ENCODE measurements at places on chromosomes 13 and 19.

DNA sequence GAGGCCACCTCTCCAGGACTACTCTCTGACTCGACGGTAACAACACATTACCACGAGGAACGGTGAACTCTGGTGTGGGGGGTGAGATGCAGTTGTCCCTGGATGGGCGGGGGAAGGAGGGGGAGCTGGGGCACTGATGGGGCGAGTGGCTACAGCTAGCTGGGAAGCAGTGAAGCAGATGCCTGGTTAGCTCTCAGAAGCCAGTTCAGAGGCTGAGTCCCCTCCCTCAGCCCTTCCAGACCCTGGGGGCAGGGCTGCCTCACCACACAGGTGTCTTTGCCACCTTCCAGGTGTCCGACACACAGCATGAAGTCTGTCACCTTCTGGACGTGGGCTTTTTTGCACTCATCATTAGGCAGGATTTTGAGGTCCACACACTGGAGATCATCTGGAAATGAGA lies 4.0 kb downstream of the KLK1 start:
- DNase-seq: no peak

DNA sequence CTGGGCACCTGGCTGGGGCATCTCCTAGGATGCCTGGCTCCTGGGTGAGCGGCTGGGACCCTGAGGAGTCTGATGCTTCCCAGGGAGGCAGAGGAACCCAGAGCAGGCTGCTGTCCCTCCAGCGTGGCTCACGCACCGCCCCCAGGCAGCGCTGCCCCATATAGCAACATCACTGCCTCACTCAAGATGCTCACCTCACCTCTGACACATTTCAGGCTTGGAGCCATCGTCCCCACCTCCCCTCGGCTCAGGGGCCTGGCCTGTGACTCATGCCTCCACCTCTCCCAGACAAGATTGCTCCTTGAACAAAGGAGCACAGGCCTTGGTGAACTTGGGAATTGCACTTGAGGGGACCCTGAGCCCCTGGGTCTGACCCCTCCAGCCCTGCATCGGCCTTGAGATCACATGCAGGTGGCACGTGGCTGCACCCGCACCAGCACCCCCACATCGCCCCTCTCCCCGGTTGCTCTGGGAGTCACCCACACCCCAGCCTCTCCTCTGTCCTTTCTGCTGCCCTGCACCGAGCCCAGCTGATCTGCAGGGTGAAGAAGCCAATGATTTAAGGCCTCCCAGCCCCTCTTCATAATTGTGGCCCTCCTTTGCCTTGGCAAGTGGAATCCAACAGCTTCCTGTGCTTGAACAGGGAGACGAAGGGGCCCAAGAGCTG lies 11.2 kb downstream of the CEBPA start:
- DNase-seq: no peak

GRCh38 chr13:76803831-76804230 lies 82.4 kb downstream of the KCTD12 start:
- DNase-seq: no peak

DNA sequence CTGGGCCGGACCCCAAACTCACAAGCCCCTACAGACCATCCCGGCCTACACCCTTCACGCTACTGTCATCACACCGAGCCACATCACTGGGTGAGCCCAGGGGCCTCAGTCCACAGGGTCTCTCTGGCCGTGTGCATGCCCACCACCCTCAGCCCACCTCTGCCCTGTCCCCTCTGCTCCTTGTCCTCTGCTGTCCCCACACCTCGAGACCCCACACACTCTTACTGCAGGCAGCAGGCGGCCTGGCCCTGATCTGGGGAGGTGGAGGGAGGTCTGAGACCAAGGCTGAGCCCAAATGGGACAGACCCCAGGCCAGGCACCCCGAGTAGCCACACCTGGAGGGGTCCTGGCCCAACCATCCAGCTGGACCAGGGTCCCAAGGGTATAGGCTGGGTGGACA lies 35.2 kb downstream of the PEPD start:
- no peak for DNase-seq
